ENCODE measurements at places on chromosomes 6 and 20.

DNA sequence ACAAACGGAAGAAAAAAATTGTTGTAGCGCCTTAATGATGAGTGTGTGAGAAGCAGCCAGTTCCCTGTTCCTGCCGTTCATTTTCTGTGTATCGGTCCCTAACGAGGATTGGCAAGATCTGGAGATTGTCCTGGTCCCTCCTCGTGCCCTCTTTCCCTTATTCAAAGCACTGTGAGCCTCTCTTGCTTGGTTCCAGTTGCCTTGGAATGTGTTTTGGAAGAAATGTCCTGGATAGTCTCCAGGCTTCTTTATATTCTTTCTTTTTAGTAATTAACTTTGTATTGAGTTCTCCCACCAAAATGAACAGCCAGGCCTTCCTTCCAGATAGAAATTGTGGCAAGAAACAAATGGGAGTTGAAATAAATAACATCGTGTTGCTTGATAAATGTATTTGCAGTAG lies 348.3 kb downstream of the CDH26 start:
- DNase-seq = no peak

DNA sequence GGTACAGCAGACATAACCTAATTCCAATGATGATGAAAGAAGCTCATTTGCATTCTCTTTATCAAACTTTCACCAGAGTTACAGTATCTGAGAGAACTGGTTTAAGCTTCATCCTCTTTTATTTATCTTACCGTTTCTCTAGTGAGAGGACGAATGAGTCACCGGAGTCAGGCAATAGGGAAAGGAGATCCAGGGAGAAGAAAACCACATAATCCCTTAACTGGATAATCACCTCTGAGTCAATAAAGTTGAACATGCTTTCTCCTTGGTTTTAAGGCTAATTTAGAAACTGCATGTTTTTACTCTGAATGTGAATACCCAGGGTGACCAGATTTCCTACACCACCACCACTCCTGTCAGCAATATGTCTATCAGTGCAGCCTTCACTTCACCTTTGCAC lies 313.7 kb upstream of the TBX18 start:
- peak; percentile 92 for DNase-seq

GRCh38 chr6:9025796-9026394 lies 590.5 kb upstream of the SLC35B3 start:
- no peak for DNase-seq

GRCh38 chr20:35077341-35077740 lies 15.3 kb downstream of the TRPC4AP start:
- no peak for DNase-seq

GRCh38 chr20:11080010-11080409 lies 406.2 kb upstream of the JAG1 start:
- DNase-seq = no peak

DNA sequence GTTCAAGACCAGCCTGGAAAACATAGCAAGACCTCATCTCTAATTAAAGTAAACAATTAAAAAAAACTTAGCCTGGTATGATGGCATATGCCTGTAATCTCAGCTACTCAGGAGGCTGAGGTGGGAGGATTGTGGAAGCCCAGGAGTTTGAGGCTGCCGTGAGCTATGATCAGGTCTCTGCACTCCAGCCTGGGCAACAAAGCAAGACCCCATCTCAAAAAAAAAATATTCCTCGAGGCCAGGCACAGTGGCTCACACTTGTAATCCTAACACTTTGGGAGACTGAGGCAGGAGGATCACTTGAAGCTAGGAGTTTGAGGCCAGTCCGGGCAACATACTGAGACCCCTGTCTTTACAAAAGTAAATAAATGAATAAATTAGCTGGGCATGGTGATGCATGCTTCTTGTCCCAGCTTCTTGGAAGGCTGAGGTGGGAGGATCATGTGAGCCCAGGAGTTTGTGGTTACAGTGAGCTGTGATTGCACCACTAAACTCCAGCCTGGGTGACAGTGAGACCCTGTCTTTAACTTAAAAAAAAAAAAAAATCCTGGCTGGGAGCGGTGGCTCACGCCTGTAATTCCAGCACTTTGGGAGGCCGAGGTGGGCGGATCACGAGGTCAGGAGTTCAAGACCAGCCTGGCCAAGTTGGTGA lies 9.3 kb upstream of the C2 start:
- no peak for DNase-seq

DNA sequence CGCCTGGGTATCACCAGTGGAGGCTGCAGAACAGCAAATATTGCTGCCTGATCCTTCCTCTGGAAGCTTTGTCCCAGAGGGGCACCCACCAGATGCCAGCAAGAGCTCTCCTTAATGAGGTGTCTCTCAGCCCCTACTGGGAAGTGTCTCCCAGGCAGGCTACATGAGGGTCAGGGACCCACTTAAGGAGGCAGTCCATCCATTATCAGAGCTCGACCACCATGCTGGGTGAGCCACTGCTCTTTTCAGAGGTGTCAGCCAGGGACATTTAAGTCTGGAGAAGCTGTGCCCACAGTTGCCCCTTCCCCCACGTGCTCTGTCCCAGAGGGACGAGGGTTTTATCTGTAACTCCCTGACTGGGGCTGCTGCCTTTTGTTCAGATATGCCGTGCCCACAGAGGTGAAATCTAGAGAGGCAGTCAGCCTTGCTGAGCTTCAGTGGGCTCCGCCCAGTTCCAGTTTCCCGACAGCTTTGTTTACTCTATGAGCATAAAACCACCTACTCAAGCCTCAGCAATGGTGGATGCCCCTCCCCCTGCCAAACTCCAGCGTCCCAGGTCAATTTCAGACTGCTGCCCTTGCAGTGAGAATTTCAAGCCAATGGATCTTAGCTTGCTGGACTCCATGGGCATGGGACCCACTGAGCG lies 25.9 kb upstream of the AIG1 start:
- DNase-seq = no peak

- peak; percentile 55 for DNase-seq
Observed at GRCh38 chr20:49846206-49846807, 33.7 kb downstream of the SLC9A8 start.

DNA sequence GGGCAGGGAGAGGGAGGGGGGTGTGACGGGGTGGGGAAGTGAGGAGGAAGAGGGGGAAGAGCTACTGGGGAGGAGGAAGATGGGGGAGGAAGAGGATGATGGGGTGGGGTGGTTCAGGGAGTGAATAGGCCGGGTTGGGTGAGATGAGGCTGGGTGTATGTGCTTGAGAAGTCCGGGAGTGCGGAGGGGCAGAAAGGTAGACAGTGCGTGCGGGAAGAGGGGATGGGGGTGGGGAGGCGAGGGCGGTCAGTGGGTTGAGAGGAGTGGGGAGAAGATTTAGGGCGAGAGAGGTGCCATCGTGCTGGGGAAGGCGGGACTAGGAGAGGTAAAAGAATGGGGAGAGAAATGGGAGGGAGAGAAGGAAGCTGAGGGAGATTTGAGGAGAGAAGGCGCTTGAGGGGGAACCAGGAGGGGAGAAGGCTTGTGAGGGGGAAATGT lies 30.9 kb upstream of the NOTCH4 start:
- no peak for DNase-seq

GRCh38 chr6:150755042-150755441 lies 110.5 kb upstream of the MTHFD1L start:
- no peak for DNase-seq

GRCh38 chr6:24501374-24501773 lies 6.6 kb downstream of the ALDH5A1 start:
- no peak for DNase-seq

GRCh38 chr6:36347621-36348020 lies 10.9 kb upstream of the BNIP5 start:
- no peak for DNase-seq

DNA sequence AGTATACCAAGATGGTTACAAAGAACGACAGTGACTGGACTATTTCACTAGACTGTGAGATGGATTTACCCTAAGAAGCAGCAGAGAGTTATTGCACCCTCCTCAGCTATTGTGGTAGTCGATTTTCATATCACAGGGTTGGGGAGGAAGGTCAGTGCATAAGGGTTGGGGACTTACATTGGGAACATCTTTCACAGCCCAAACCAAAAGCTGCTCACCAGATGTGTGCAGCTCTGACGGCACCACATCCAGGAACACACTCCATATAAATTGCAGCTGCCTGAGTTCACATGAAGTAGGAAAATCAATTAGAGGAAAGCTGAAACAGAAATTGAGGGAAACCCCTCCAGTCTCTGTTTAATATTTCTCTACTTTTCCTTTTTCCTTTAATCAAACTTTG lies 470.5 kb upstream of the NRSN1 start:
- no peak for DNase-seq

- DNase-seq = no peak
Observed at GRCh38 chr20:61343934-61344333, 91.9 kb downstream of the CDH4 start.

GRCh38 chr6:130829333-130829910 lies 2.2 kb downstream of the SMLR1 start:
- DNase-seq = no peak

GRCh38 chr20:48898210-48898609 lies 23.3 kb upstream of the ARFGEF2 start:
- DNase-seq = peak; percentile 49

GRCh38 chr20:3714092-3714491 lies 1.7 kb upstream of the SIGLEC1 start:
- DNase-seq = no peak

DNA sequence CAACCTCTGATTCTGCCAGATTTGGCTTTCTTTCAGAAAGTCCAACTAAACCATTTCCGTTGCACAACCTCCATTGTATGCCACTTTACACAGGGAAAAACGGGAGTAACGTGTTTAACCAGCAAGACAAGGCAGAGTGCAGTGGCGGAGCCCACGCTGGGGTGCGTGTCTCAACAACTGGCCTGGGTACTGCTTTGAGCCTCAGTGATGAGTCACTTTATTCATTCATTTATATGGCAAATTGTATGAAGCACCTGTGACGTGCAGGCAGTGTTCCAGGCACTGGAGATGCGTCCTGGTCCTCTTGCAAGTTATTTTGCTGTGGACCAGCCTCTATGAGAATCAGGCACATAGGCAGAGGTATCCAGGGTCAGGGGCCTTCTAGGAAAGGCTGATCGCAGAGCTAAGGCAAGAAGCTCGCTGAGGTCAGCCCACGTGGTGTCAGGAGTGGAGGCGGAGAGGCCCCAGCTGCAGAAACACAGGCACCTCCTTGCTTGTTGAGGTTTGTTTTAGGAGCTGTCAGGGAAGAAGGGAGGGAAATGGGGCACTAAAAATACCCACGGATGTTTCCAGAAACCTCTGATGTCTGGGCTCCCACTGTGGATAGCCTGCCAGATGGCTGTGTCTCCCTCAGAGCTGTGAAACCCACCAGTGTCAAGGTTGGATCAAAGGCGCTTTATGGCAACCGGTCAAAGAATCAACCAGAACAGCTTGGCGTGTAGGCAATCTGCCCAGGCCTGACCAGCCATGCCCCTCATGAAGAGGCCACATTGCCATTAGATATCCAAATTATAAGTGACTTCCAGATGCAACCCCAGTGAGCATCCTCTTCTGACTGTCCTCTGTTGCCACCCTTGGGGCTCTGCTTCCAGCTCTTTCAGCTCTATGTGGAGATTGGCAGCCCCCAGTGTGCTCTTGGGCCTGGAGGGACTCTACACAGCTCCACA lies 157.2 kb downstream of the CD83 start:
- DNase-seq = no peak

- DNase-seq = no peak
Observed at GRCh38 chr20:40710603-40711002, 21.6 kb upstream of the MAFB start.

DNA sequence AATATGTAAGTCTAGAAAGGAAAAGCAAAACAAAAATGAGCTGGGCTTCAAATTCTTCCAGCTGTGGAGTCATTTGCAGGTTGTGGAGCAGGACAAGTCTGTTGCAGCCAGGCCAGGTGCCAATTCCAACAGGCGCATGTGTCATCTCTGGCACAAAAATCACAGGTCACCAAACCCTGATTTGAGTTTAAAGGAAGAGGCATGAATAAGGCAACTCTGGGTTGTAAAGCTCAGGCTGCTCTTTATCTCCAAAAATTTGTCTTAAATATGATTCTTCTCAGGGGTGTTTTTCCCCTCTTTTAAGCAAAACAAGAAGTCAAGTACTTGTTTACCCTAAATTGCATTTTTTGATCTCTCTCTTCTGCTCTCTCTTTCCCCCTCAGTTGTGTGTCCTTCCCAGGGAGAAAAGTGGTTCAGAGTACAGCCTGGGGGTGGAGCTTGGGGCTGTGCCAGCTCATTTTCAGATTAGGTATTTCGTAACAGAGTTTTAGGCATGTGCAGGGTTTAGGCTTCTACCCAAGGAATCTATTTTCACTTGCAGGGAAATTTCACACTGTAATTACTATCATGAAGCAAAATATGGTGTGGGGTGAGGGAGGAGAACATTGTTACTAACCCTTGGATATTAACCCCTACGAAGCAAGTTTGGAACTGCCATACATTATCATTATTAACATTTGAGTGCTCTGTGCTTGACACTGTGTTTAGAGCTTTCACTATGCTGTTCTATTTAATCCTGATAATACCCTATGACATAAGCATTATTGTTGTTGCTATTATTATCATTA lies 8.3 kb upstream of the NCOA3 start:
- DNase-seq = peak; percentile 37

- no peak for DNase-seq
Observed at GRCh38 chr20:44586289-44586911, 4.0 kb downstream of the PKIG start.

GRCh38 chr6:50823094-50823920 lies 4.6 kb downstream of the TFAP2B start:
- no peak for DNase-seq

GRCh38 chr20:63612276-63612931 lies 14.5 kb downstream of the GMEB2 start:
- no peak for DNase-seq

Data from HFFc6 (cell line).